CD4-positive, alpha-beta T cell (primary cell): ENCODE measurements at places on chromosomes 4 and X.

DNA sequence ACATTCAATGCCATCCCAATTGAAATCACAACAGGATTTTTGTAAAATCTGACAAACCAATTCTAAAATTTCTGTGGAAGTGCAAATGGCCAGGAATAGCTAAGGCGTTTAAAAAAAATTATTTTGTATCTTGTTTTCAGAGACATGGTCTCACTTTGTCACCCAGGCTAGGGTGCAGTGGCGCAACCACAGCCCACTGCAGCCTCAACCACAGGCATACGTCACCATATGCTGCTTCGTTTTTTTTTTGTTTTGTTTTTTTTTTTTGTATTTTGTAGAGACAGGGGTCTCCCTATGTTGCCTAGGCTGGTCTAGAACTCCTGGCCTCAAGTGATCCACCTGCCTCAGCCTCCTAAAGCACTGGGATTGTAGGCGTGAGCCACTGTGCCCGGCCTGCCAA, 24.5 kb downstream of the ZNF41 start:
- H3K4me1 ChIP-seq = no peaks in the 10 kb centered on the region
- peaks cover 26% of the 10 kb centered on the region for H3K36me3 ChIP-seq
- H3K4me3 ChIP-seq = no peak overlapping the region
- no peaks in the 10 kb centered on the region for H3K27me3 ChIP-seq

- DNase-seq = no peak
- no peaks in the 10 kb centered on the region for H3K4me1 ChIP-seq
- no peaks in the 10 kb centered on the region for H3K27me3 ChIP-seq
These were observed 48.1 kb downstream of the LUZP4 start for GRCh38 chrX:115337491-115338144.

DNA sequence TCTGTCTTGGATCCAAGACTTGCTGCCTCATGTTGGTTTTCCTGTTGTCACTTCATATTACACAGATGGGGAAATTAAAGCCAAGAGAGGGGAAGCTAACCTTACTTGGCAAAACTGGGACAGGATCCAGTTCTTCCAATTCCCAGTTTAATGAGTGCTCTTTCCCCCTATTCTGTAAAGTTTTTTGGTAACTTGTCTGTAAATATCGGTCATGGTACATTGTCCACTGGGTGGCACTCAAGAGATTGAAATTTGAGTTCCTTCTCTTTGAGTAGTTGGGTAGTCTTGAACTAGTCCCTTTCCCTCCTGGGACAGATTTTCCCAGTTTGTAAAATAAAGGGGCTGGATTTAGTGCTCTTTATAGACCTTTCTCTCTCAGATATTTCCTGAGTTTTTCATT, 12.4 kb upstream of the EOLA2 start:
- no peak overlapping the region for H3K27ac ChIP-seq
- peaks cover 23% of the 10 kb centered on the region for H3K36me3 ChIP-seq
- no peaks in the 10 kb centered on the region for H3K27me3 ChIP-seq
- peak; percentile 33 for DNase-seq

DNA sequence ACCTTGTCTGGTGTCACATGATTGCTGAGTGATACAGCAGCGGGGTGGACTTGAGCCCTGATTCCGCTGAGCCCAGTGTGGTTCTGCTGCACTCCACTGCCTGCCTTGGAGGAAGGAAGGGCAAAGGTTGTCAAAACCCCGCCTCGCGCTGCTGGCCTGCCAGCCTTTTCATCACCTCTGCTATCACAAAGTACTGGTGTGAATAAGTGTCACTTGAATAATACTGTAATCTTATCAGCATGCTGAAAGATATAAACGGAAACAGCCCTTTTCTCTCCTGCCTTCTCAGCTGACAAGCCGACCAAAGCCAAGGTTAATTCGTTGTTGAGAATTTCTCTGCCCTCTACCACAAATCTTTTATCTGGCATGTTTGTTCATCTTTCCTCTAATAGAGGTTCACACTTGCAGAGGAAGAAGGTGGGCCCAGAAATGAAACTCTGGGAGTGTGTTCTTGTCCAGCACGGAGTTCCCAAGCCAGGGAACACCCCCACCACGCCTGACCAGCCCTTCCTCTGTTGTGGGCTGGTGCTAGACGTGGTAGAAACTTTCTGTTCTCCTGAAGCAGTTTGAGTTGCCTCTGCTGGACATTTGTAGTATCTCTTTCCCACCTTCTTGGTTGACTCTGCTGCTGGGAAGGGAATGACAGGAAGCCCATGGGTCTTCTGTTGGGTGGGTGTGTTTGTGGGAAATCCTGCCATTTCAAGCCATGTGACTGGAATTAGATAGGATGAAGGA, 21.5 kb downstream of the FHDC1 start:
- no peaks in the 10 kb centered on the region for H3K27me3 ChIP-seq
- H3K36me3 ChIP-seq = no peaks in the 10 kb centered on the region
- no peak for DNase-seq
- no peak overlapping the region for H3K27ac ChIP-seq
- no peak overlapping the region for H3K4me3 ChIP-seq

DNA sequence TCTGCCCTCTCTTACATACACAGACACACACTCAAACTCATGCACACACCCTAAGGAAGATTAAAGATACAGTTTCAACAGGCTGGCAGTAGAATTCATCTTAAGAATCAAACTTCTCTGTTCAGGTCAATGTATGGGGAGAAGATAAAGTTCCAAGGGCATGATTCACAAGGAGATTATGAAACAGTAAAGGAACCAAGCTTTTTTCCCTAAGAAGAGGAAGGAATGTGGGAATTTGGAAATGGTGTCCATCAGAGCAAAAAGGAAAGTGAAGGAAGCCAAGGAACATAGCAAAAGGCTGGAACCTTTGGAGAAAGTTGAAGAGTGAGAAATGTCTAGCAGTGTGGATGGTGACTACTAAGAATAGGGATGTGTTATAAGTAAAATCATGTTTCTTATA, 191.0 kb upstream of the NPY2R start:
- no peak for DNase-seq
- H3K4me1 ChIP-seq = no peaks in the 10 kb centered on the region
- H3K4me3 ChIP-seq = no peak overlapping the region
- no peaks in the 10 kb centered on the region for H3K27me3 ChIP-seq
- H3K27ac ChIP-seq = no peak overlapping the region

DNA sequence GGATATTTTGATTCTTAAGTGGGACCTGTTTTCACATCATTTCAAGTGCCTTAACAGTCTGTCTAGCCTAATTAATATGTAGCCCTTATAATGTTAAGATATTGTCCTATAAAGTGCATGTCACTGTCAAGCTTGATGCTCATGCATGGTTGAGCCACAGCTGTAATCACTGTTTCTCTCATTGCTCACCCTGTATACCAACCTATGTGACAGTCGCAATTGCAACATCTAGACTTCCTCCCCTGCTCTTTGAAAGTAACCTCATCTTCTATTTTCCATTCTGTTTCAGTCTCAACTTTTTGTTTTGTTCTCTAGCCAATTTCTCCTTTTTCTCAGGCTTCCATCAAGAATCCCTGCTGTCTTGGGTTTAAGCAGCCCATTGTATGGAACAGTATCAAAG, 24.4 kb upstream of the MSL3 start:
- H3K36me3 ChIP-seq = no peaks in the 10 kb centered on the region
- H3K4me1 ChIP-seq = no peaks in the 10 kb centered on the region
- H3K27me3 ChIP-seq = no peaks in the 10 kb centered on the region
- no peak for DNase-seq

GRCh38 chrX:155899366-155899765, 18.2 kb downstream of the VAMP7 start:
- H3K27ac ChIP-seq = no peak overlapping the region
- H3K4me1 ChIP-seq = no peaks in the 10 kb centered on the region
- no peak overlapping the region for H3K4me3 ChIP-seq
- peaks cover 37% of the 10 kb centered on the region for H3K36me3 ChIP-seq
- H3K27me3 ChIP-seq = no peaks in the 10 kb centered on the region

DNA sequence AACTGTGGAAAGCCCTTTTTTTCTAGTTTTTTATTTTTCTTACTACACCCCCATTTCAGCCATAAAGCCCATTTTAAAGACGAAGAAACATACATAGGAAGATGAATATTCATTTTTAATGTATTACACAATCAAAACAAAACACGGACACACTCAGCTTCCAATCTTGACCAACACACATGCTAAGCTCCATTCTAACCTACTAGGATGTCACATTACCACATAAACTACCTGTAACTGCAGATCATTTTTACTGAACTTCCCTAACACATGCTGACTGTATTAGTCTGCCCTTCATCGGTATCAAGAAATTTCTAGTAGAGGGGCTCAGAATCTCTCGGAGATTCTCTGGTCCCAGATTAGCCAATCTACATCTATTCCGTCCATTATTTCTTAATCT, 1.8 kb downstream of the CCNI start:
- no peaks in the 10 kb centered on the region for H3K27me3 ChIP-seq
- peaks cover 26% of the 10 kb centered on the region for H3K4me1 ChIP-seq
- H3K4me3 ChIP-seq = peak overlapping the region; percentile 77
- DNase-seq = no peak

DNA sequence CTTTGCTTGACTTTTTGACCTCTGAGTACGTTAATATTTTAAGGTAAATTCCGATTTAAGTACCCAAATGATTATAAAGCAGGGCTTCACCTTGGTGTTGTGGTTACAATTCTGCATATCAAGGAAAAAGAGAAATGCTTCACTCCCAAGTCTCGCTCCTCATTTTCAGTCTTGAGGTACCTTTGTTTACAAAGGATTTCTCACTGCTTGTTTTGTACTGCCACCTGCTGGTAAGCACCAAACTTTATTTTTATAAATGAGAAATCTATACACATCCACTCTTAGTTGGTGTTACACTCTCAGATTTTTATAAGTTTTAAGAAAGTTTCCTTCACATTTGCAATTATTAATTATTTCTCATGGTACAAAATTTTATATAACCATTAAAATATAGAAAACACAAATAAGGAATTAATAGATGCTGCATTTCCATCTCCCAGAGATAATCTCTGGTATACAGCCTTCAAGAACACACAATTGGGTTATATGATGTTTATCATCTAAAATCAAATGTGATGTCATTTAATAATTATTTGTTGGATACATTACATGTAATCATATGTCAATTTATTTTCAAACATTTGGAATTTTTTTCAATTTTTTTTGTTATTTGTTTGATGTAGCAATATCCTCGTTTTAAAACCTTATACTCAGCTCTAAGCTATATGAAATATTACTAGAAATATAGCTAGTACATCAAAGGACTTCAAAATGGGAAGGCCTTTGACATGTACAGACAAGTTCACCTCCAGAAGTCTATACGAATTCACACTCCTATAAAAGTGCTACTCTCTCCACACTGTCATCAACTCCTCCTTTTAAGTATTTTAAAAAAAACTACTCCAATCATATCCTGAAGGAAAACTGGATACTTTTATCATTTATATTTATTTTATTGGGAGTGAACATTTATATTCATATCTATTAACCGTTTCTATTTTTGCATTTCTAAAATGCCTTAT, 179.9 kb downstream of the KCNIP4 start:
- no peak overlapping the region for H3K27ac ChIP-seq
- DNase-seq = peak; percentile 26
- no peaks in the 10 kb centered on the region for H3K4me1 ChIP-seq
- no peaks in the 10 kb centered on the region for H3K36me3 ChIP-seq
- H3K4me3 ChIP-seq = no peak overlapping the region

- no peak overlapping the region for H3K27ac ChIP-seq
- H3K36me3 ChIP-seq = no peaks in the 10 kb centered on the region
- DNase-seq = no peak
- H3K4me1 ChIP-seq = no peaks in the 10 kb centered on the region
These were observed 738.0 kb upstream of the AADAT start for GRCh38 chr4:170827562-170828274.

GRCh38 chr4:123536225-123536624, 139.6 kb downstream of the SPRY1 start:
- H3K4me1 ChIP-seq = no peaks in the 10 kb centered on the region
- no peak overlapping the region for H3K4me3 ChIP-seq
- DNase-seq = no peak

DNA sequence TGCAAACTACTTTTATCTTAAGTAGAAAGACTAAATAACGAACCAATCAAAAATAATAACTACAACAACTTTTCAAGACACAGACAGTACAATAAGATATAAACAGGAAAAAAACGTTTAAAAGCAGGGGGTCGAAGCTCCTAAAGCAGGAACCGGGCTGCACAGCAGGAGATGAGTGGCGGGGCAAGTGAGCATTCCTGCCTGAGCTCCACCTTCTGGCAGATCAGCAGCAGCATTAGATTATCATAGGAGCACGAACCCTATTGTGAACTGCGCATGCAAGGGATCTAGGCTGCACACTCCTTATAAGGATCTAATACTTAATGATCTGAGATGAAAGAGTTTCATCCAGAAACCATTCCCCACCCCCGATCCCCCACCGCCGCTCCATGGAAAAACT, 146.2 kb downstream of the TEX11 start:
- no peaks in the 10 kb centered on the region for H3K36me3 ChIP-seq
- H3K27me3 ChIP-seq = no peaks in the 10 kb centered on the region
- H3K27ac ChIP-seq = no peak overlapping the region
- H3K4me1 ChIP-seq = no peaks in the 10 kb centered on the region
- no peak overlapping the region for H3K4me3 ChIP-seq

- no peak overlapping the region for H3K4me3 ChIP-seq
- no peaks in the 10 kb centered on the region for H3K27me3 ChIP-seq
- no peak for DNase-seq
- no peaks in the 10 kb centered on the region for H3K36me3 ChIP-seq
- H3K4me1 ChIP-seq = no peaks in the 10 kb centered on the region
- H3K27ac ChIP-seq = no peak overlapping the region
These were observed 256.8 kb upstream of the CXXC4 start for GRCh38 chr4:104751468-104751867.

DNA sequence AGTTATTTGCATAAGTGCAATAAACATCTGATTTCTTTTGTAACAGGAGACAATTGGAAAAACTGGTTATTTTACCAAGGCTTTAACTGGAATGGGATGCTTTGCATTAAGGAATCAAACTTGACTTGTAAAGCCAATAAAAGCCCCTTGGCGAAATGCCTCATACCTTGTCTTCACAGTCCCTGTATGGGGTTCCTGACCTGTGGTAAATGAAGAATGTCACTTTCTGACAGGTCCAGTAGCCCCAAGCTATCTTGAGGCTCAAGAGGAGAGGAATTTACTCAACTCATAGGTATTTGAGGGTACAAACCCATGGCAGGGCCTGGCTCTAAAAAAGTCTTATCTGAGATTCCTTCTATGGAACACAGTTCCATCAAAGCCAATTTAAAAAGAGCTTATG, 78.0 kb downstream of the ACOX3 start:
- H3K36me3 ChIP-seq = peaks cover 9% of the 10 kb centered on the region
- no peak overlapping the region for H3K27ac ChIP-seq
- DNase-seq = no peak
- H3K4me1 ChIP-seq = no peaks in the 10 kb centered on the region
- no peaks in the 10 kb centered on the region for H3K27me3 ChIP-seq
